WTC11 (cell line): ENCODE measurements at places on chromosomes 7 and 10. TPM values are rescaled to one million over a fixed set of nuclear protein-coding genes. Genes with fewer than 3 reads are reported as not detected.

DNA sequence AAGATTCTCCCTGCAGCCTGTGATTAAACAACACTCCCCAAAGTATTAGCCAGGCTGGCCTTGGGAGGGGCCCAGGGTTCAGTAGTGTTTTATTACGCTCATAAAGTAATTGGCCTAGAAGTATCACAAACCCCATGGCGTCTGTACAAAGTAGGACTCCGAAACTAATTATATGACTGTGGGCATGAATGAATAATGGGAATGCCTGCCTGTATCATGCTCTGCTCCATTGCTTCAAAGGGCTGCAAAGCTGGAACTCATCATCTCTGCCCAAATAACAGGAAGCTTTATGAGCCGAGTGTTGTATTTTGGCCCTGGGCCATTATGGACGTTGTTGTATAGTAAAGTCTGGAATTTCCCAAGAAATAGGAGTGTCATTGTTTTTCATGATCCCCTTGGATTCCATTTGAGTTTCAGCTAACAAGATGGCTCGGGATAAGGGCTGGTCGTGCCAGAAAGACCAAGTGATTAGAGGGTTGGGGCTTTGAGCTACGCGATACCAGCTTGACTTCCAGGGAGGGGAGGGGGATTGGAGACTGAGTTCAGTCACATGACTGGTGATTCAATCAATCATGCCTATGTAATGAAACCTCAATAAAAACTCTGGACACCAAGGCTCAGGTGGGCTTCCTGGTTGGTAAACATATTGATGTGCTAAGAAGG lies 65.3 kb upstream of the NPTX2 start:
- DNase-seq, result no peak

DNA sequence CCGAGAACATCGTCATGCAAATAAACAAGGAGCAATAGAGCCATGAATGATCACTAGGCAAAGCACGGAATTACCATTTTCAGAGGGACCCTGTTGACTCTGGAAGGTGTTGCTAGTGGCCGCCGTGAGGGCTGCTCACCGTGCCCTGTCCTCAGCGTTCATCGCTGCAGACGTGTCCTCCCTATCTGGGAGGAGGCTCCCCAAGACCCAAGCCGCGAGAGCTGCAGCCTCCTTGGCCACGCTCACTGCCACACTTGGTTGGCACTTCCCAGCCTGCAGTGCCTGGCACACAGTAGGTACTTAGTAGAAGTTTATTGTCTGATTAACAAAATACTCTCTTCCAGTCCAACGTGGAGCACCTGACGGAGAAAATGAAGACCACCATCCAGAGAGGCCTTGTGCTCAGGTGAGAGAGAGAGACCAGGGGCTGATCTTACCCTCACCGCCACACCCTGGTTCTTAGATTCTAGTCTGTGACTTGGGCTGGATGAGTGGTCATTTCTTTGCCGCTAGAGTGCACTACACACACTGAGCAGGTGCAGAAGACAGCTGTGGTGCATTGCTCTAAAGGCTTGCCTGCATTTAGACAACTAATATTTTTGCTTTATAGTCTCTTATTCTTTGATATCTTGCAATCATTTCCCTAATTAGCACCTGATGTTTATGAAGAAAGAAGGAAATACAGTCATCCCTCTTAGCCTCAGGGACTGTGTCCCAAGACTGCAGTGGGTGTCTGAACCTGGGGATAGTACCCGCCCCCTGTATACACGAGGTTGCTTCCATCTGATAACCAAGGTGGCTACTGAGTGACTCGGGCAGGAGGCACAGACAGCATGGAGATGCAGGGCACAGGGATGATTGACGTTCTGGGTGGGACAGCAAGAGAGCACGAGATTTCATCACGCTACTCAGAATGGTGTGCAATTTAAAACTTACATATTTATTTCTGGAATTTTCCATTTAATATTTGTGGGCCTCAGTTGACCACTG lies 40.3 kb downstream of the PITRM1 start:
- no peak for DNase-seq

- no peak for DNase-seq
Measured at GRCh38 chr10:123166618-123167017, 12.4 kb downstream of the BUB3 start.

DNA sequence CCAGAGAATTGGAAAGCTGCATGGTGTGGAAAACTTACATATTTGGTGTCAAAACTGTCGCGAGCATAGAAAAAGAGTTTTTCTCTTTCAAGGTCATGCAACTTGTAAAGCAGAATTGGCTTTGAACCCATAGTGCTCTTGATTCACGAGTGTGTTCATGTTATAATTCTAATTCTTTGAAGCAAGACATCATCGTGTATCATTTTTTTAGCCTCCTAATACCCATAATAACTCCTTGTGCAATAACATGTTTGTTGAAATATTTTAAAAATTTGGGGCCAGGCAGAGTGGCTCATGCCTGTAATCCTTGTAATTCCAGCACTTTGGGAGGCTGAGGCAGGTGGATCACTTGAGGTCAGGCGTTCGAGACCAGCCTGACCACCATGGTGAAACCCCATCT lies 4.2 kb downstream of the CCL24 start:
- no peak for DNase-seq

GRCh38 chr10:49381111-49381900 lies 14.6 kb downstream of the DRGX start:
- DNase-seq, result no peak

TECTB gene
- total RNA-seq, result not detected in 3 replicates

FGFBP3 gene
- total RNA-seq, result 53.0 to 68.2 TPM (median 55.0 TPM) in 3 replicates

GRCh38 chr7:38129579-38129978 lies 48.5 kb upstream of the STARD3NL start:
- DNase-seq, result no peak

KAZALD1 gene
- total RNA-seq, result 9.6 to 19.2 TPM (median 10.2 TPM) in 3 replicates

DNA sequence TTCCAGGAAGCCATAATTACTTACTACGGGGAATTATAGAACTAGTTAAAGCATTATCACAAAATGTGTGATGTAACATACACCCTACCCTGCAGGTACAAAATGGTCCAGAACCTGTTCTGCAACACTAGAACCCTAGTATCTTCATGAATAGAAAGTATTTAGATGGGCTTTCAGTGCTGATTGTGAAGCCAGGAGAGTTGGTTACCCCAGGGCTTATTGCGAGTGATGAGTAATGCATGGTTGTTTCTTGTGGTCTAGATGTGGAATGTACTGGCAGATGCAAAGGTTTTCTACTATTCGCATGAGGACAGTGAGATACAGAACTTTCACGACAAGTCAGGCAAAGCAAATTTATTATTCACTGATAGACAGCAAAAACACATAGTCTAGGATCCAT lies 33.6 kb upstream of the AGR3 start:
- DNase-seq, result no peak

CLDN4 gene
- 32.0 to 54.3 TPM (median 52.5 TPM) in 3 replicates for total RNA-seq

DNA sequence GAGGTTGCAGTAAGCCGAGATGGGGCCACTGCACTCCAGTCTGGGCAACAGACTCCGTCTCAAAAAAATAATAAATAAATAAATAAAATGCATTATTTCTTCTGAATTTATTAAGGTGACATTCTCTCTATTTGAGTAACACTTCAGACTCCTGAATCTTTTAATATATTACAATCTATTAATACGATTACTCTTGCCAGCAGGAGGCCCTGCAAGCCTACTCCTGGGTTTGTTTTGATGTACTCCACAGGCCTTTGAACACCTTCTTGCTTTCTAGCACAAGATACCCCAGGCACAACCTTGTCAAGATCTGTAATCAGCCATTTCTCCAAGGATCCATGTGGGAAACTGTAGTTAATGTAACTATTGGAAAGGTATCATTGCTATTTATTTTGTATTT lies 63.5 kb downstream of the COBL start:
- no peak for DNase-seq

TAS2R4 gene
- total RNA-seq, result 0.41 to 1.1 TPM (median 0.72 TPM) in 3 replicates

DNA sequence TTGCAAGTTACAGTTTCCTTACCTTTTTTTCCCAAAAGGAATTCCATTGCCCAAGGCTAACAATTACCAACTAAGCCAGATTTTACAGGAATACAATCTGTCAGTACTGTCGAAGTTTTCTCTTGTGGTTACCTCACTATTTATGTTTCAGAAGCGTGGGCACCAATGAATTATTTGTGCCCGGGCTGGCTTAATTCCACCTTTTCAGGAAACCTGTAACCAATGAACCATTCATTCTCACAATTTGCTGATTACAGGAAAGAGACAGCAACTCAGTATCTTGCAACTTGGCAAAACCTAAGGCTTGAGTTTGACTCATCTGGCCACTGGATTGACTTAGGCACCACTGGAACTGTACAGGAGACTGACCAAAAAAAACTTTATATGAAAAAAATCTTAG lies 485.6 kb downstream of the INHBA start:
- DNase-seq, result no peak

PLEKHS1 gene
- total RNA-seq, result not detected in 3 replicates

TRIM50 gene
- total RNA-seq, result 0.15 to 0.16 TPM in 2 of 3 replicates, not detected in the other

CUBN gene
- 0.18 to 0.46 TPM (median 0.27 TPM) in 3 replicates for total RNA-seq

DNA sequence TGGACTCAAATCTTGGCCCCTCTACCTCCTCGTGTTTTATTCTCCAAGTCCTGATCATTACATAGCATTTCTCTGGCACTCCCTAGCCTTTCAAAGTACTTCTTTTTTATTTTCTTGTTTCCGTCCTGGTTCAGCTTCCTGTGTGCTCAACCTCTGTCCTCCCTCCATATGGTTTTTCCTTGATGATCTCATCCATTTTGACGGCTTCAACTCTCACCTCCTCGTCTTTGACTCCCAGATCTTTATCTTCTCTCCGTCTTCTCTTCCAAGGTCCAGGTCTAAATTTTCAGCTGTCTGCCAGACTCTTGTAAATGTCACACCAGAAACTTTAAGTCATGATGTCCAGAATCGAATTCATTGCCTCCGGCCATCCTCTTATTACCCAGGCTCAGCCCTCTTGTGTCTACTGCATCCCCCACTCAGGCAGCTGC lies 23.3 kb upstream of the GFRA1 start:
- DNase-seq, result no peak

GRCh38 chr7:105532709-105533460 lies 884 bp downstream of the RINT1 start:
- no peak for DNase-seq

- DNase-seq, result no peak
Measured at GRCh38 chr10:121531076-121531829, 67.0 kb downstream of the FGFR2 start.

GRCh38 chr10:94035982-94036765 lies 42.4 kb downstream of the PLCE1 start:
- no peak for DNase-seq

DNA sequence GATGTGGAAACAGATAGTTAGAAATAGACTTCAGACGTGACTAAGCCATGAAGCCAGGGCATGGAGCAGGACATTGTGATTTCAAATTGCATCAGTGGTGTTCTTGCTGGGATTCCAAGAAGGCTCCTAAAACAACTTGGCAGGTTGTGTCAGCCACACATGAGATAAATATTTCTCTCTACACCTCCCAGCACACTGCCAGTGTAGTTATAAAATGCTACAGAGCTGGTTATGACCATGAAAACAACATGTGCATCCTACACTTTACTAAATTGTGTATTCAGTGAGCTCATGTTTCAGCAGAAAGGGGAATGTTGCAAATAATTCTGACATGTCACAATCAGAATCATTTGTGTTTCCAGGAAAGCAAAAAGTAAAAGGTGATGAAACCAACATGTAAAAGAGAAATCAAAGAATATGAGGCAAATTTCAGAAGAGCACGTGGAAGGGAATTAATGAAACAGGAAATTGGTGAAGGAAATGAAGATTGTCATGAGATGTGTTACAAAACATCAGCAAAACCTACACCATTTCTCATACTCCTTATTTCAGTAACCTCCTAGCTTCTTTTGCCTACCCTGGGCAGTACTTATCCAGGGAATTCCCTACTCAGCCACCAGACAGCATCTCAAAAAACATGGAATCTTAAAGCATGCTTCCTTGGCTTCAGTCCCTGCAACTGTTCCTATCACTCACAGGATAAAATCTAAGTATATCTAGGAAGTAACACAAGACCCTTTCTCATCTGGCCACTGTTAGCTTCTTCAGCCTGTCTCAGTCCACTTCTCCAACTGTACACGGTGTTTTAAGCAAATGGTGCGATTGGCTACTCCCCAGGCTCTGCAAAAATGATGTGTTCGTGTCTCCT lies 5.8 kb upstream of the CYP3A7 start:
- DNase-seq, result no peak

DNA sequence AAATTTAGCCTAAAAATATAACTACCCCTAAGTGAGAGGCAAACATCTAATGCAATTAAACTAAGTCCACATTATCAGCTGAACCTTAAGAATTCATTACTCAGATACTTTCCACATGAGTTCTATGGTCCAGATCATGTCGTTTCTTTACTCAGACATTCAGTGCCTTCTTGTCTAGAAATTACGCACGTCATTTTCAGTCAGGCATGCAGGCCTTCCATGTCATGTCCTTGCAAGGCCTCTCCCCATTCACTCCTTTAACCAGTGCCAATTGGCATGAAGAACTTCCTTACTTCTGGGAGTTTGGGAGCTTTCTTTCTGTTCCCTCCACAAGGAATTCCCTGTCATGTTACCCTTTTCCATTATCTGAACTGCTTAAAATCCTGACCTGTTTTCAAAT lies 118.8 kb downstream of the NRP1 start:
- no peak for DNase-seq

WEE2 gene
- total RNA-seq, result 0.04 to 0.07 TPM in 2 of 3 replicates, not detected in the other

NME8 gene
- 1.0 to 2.3 TPM (median 1.5 TPM) in 3 replicates for total RNA-seq

C10orf105 gene
- total RNA-seq, result 0.48 to 0.99 TPM (median 0.85 TPM) in 3 replicates

DNA sequence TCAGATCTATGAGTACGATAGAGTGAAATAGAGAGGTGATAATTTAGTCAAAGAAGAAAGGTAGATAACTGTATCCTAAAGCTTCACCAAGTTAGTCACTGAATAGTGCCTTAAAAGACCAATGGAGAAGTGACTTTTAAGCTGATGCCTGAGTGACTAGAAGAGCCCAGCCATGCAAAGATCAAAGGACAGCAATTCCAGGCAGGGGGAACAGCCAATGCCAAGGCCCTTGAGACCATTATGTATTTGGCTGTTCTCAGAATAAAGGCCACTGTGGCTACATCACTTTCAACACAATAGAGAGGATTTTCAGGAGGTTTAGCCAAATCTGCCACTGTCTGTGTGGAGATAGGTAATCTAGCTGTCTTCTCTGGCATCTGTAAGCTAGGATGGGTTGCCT lies 17.8 kb downstream of the HDAC9 start:
- no peak for DNase-seq

- no peak for DNase-seq
Measured at GRCh38 chr7:23907012-23907411, 197.0 kb downstream of the STK31 start.

- no peak for DNase-seq
Measured at GRCh38 chr7:70317356-70317755, 719.1 kb downstream of the AUTS2 start.

TACC2 gene
- total RNA-seq, result 22.2 to 28.9 TPM (median 23.1 TPM) in 3 replicates

CCDC3 gene
- 2.1 to 3.5 TPM (median 2.7 TPM) in 3 replicates for total RNA-seq

DNA sequence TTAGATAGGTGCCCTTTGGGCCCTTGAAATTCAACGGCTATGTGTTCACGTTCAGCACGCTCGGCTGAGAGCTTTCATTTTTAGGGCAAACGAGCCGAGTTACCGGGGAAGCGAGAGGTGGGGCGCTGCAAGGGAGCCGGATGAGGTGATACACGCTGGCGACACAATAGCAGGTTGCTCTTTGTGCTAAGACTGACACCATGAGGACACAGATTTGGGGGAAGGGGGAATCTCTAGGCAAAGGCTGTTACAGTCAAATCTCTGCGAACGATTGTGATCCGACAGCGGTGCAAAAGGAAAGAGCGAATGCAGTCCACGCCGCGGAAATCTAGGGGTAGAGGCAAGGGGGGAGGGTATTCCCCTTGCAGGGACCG lies 667 bp downstream of the KLLN start:
- DNase-seq, result no peak
